ENCODE measurements at places on chromosomes 6 and 20.

DNA sequence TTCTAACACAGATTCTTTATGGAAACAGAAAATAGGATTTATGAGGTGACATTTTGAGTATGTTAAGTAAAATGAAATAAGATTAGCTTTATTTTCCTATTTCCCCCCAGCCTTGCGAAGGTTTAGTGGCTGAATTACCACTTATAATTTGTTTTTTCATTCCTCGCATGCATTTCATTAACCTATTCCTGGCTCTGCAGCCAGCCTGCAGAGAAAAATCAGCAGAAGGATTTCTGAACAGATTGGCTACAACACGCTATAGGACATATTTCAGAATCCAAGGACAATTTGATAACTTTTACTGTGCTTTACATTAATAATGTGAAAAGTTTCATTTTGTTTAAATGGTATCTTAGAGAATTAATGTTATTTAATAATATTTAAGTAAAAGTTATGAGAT is 162.4 kb upstream of the MMS22L start:
- DNase-seq, result no peak

- DNase-seq, result peak; percentile 88
These were observed 72.6 kb upstream of the ZNF184 start for GRCh38 chr6:27545271-27546046.

DNA sequence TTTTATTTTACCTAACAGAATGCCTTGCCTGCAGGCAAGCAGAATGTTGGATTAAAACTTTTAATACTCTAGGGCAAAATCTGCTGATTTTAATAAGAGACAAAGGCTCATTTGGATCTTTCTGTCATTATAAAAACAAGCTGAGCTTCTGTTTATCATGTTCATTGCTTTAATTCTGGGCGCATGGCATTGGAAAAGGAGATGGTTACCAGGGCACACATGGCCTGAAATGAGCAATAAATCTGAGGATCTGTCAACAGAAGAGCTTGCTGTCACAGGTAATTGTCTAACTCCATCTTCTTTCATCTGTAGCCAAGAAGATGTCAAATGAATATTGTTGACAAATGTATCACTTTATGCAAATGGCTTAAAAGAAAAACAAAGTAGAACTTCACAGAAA is 439.6 kb downstream of the DOK5 start:
- no peak for DNase-seq

DNA sequence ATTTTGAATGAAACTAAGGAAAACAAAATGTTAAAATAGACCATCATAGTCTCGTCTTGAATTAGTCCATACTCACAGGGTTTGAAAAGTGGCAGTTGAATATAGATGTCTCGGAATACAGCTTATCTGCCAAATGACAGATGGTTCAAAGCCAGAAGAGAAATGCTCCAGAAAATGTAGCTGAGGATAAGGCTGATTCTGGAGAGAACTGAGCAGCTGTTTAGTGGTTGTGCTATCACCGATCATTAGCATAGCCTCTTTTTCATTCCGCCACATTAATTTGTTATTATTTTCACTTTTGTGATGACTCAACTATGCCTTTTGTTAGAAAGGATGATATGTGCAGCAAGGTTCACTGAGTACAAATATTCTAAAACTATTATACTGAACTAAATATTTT is 390.2 kb upstream of the MAN1A1 start:
- DNase-seq, result no peak

- DNase-seq, result no peak
These were observed 524.3 kb downstream of the PRKN start for GRCh38 chr6:162203287-162203686.

GRCh38 chr20:64212755-64213154 is 42.8 kb upstream of the PCMTD2 start:
- DNase-seq, result no peak

- DNase-seq, result peak; percentile 92
These were observed 488.3 kb downstream of the CDKAL1 start for GRCh38 chr6:21022343-21023107.

- DNase-seq, result no peak
These were observed 25.3 kb downstream of the PPARD start for GRCh38 chr6:35367646-35368037.

Measured in epithelial cell of esophagus (primary cell).